ENCODE measurements at places on chromosomes 1 and 21.

DNA sequence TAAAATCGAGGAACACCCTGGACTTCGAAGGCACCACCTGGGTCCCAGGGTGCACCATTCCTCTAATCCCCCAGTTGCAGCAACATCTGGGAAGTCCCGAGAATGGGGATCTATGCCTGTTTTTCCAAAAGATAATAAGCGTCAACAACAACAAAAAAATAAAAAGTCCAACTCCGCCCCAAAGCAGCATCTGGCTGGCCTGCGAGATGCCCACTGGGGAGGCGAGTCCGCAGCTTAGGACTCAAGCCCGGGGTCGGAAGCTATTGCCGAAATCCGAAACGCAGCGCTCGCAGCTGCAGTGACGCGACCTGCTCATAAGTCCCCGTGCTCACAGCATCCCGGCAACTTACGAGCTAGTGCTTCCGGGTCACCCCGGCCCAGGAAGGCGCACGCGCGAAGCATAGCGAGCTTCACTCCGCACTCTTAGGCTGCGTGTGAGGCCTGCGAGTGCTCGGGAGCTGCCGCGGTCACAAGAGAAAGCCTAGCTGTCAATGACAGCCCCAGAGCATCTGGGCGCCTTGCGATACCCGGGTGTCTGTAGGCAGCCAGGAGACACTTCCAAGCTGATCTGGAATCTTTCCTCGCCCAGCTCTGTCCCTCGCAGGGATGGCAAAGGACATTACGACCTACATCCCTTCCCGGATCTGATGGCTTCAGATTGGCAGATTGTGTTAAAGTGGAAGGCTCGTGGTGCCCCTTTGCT is 9.9 kb upstream of the LTN1 start:
- peak; percentile 93 for DNase-seq

DNA sequence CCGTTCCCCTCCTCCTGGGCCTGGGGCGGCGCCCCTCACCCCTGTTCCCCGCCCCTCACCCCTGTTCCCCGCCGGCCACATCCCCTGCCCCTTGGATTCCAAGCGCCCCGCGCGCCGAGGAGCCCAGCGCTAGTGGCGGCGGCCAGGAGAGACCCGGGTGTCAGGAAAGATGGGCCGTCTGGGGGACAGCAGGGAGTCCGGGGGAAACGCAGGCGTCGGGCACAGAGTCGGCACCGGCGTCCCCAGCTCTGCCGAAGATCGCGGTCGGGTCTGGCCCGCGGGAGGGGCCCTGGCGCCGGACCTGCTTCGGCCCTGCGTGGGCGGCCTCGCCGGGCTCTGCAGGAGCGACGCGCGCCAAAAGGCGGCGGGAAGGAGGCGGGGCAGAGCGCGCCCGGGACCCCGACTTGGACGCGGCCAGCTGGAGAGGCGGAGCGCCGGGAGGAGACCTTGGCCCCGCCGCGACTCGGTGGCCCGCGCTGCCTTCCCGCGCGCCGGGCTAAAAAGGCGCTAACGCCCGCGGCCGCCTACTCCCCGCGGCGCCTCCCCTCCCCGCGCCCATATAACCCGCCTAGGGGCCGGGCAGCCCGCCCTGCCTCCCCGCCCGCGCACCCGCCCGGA is at the start of gene TP73:
Gene TP73, plus strand, starts transcription at position 587 of the 618 bp plus-strand sequence. CDS start 29,850 bp downstream, outside the sequence.
- peak; percentile 83 for DNase-seq

GRCh38 chr1:208237241-208237640 is 6.9 kb downstream of the PLXNA2 start:
- DNase-seq, result no peak

- DNase-seq, result no peak
Measured at GRCh38 chr1:247517795-247518612, 18.2 kb downstream of the OR2C3 start.

- DNase-seq, result no peak
Measured at GRCh38 chr1:210291081-210291764, 37.5 kb upstream of the HHAT start.

DNA sequence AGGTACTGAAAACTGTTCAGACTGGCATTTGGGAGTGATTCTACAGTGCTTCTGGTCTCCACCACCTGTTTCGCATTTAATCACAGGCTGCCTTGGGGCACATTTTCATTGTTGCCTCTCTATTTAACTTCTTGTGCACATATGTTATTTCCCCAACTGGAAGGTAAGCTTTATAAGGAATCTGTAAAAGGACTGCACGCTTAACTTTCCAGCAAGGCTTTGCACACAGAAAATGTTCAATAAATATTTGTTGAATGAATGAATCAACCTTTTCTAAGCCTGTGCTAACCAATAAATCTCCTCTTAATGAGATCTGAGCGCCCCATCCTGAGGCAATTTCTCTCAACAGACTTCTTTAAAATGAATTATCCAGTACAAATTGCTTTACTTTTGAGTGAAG is 84.3 kb upstream of the ARHGAP29 start:
- DNase-seq, result no peak

DNA sequence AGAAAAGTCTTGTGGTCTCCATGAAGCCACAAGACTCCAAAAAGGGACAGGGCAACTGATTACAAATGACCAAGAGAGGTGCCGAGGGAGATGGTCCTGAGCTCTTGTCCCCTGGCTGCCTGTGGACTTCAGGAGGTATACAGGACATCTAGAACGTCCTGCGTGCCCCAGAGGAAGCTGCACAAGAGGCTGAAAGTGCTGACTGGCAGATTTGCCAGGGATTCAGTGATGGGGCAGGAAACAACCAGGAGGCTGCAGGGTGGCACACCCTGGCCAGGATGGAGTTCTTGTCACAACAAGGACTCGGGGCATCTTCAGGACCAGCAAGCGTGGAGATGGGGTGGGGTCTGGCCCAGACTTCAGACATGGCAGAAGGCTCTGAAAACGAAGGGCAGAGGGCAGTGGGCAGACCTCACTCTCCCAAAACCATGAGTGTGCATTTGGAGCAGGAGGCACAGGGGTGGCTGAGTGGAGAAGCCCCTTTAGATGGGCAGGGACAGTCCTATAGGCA is 13.4 kb upstream of the PKP1 start:
- no peak for DNase-seq

DNA sequence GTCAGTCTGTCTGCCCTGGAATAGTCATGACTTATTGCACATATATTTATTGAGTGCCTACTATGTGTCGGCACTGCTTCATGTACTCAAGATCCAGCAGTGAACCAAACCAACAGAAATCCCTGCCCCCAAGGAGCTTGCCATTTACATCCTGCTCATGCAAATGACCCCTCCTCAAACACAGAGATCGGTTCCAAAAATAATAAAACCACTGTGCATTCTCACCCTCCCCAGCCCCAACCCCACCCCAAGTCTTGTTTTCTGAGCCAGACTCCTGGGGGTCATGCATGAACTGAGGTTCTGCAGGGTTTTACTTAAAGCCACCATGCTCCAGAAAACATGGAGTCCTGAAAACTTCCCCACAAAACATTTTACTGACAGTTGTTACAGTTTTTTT is 61.9 kb downstream of the KIAA0040 start:
- DNase-seq, result no peak

DNA sequence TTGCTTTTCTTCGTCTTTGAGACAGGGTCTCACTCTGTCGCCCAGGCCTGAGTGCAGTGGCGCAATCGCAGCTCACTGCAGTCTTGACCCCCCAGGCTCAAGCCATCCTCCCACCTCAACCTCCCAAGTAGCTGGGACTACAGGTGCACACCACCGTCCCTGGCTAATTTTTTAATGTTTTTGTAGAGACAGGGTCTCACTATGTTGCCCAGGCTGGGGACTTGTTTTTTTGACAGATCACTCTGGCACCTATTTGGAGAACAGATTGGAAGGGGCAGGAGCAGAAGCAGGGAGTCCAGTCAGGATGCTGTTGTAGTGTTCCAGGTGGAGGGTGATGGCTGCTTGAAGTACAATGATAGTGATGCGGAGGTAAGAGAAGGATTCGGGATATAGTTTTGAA is 12.7 kb upstream of the KDM4A start:
- no peak for DNase-seq

DNA sequence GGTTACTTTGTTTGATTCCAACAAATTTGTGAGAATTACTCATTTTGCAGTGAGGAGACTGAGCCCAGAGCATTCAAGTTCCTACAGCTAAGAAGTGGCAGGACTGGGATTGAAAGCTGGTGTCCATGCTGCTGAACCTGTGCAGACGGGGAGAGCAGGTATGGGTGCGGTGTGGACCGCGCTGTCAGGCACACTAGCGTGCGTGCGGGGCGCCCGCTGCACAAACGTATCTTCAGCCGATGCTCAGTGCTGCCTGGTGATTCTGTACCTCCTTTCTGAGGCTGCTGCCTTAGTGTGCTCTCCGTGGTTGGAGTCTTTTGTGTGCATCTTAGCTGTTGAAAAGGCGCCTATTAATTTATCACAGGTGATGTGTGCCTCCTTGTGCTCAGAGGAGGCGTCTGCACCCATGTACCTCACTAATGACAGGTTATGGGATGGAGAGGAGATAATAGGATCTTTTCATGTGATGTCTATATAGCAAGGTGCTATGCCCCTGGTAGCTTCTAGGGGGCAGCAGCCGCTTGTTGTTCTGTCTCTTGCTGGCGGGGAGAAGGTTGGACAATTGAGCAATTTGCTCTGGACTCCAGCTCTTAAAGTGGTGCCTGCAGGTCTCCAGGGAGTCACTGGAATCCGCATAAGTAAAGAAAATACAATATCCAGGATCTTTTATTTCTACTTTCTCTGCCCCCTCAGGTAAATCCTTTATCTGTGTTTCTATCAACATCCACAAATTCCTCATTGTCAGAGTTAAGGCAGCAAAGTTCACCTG is 32.5 kb downstream of the PEX14 start:
- DNase-seq, result peak; percentile 26

GRCh38 chr1:150213170-150214098 is 22.5 kb downstream of the ANP32E start:
- no peak for DNase-seq

DNA sequence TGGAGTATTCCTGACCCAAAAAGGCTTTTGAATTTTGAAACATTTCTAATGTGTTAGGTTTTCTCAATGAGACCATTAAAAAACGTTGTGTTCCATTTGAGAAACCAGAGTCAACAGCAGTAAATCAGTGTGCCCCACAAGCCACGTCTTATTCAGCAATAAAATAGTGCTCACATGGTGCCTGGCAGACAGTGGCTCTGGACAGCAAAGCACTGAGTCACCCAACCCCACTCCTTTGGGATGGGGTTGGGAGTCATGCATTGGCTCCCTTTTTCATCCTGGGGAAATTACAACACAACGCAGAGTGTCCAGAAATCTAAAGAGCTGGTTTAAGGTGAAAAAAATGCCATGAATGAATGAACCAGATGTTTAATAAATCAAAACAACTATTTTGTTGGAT is 46.5 kb downstream of the KCNJ15 start:
- DNase-seq, result no peak

DNA sequence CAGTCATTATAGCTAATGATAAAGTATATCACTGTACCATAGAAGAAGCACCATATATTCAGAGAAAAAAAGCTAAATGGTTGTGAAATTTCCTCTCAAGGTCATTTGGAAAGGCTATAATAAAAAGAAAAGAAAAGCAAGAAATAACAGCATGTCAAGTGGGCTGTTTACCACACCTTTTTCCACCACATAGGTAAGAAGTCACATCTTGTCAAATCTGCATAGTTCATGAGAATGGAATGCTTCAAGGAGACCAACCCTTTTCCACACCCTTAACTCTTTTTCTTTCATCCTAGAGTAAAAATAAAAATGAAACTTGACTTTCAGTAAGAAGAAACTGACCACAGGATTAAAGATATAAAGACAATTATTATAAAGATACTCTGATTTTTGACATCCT is 91.2 kb downstream of the ATP6V1G3 start:
- no peak for DNase-seq

GRCh38 chr1:184941410-184941733 is 32.9 kb downstream of the NIBAN1 start:
- DNase-seq, result no peak
